Suppressor macrophage treated with lipopolysaccharide for 1 hour (primary cell): ENCODE measurements at places on chromosomes 1 and 21.

DNA sequence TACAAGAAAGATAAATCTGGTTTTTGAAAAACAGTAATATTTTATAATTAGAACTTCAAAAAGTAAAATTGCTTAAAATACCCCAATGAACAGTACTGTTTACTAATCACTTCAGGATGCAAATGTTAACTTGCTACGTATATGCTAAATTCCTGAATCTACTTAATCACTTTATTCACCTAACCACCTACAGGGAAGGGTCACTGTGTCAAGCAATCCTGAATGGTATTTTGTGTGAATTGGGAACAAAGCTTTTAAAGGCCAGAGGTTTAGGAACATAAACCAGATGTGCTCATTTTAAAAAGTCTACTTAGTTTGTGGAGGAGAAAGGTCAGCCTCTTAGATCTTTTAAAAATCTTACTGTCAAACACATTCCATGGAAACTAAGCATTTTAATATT lies 1143.0 kb upstream of the ADGRL2 start:
- DNase-seq: no peak

DNA sequence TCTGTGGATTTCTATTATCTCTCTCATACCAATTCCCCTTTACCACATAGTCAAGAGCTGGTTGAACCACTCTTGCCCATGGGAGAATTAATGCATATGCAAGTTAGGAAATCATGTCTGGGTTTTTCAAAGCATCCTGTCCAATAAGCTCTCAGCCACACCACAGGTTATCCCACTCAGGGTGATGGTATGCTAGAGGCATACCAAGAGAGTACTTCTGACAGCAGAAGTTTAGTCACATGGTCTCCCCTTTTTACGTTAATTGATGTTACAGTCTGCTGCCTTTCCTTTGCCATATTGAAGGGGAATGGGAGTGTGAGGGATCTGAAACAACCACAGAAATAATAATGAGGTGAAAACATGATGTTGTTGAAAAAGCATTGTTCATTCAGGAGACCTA lies 135.8 kb upstream of the PBX1 start:
- no peak for DNase-seq

- DNase-seq: no peak
Measured at GRCh38 chr1:185229981-185230380, 73.0 kb downstream of the SWT1 start.

- DNase-seq: no peak
Measured at GRCh38 chr1:22936681-22937080, 36.0 kb downstream of the LACTBL1 start.

GRCh38 chr1:22139817-22140216 lies 3.1 kb downstream of the WNT4 start:
- DNase-seq: no peak

- peak; percentile 44 for DNase-seq
Measured at GRCh38 chr1:156673387-156674121, 3.7 kb downstream of the NES start.

DNA sequence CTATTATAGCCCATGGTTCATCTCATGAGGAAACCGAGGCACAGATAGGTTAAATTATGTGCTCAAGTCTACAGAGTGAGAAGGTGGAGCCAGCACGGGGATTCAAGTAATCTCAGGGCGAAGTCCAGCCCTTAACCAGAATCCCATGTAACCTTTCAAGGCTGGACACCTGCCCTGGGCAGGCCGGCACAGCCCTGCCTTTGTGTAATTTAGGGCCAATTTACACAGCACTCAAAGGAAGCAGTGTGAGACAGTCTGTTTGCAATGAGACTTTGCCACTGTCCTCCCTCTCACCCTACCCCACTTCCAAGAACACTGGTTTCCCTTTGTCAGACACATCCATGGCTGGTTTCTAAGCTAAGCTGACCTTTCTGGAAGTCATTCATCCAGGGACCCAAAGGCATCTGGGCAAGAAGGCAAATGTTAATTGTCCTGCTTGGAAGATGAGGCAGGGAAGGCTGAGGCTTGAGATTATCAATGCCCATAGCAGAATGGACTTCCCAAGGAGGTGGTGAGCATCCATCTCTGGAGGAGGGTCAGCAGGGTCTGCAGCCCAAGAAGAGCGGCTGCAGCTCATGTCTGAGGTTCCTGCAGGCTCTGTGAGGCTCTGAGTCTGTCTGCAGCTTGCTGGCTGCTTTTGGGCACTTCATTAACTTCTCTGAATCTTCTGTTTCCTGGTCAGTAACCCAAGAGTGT lies 159.2 kb downstream of the TRABD2B start:
- no peak for DNase-seq

GRCh38 chr1:244214009-244214967 lies 163.2 kb downstream of the ZBTB18 start:
- peak; percentile 45 for DNase-seq

DNA sequence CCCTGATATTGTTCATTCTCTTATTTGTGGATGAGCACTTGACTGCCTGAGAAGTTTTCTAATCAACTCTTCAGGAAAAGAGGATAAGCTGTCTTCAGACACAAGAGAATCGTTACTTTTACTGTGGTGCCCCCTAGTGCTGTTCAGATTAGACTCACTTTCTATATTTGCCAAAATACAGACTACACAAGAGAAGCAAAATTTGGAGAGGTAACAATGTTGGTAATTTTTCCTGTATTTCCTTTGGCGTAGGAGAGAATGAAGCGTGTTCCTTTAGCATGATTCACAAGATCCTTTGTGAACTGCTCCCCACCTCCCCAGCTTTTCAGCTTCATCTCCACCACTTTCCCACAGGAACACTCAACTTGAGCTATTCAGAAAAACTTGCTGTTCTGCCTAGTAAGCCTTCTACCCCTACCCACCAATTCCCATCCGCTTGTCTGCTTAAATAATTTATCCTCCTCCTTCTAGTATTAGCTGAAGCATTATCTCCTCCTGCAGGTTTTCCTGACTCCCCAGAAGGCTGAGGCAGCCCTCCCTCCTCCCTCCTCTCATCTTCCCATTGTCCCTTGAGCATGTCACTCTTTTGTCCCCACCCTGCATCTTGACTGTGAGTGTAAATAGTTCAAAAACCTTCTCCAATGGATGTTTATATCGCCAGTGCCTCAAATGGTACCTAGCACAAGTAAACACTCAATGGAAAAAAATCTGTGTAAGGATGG lies 4.5 kb downstream of the TNFSF4 start:
- DNase-seq: peak; percentile 77

- no peak for DNase-seq
Measured at GRCh38 chr1:206110161-206110560, 7.0 kb downstream of the AVPR1B start.

GRCh38 chr1:11948822-11949458 lies 14.4 kb downstream of the PLOD1 start:
- no peak for DNase-seq

DNA sequence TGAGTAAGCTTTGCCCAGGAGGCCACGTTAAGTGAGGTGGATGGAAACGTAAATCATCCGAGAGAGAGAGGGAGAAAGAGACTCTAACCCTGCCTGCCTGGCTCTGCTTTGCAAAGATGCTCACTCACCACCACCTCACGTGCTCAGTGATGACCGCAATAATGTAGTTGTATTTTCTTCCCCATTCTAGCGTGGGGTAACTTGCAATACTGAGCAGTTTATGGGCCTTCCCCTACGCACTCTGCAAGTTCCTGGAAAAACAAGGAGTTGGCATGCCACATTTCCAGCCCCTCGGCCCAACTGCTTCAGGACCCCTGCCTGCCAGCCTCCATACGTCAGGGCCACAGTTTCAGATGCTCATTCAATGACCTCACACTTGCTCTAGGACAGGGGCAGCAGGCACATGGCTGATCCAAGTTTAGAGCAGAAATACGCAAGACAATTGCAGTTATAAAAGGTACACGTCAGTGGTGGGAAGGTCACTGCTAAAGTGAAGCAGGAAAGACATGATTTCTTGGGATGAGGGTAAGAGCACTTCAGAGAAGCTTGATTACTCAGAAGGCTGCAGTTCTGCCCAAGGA lies 112.5 kb upstream of the RAB4A start:
- DNase-seq: peak; percentile 87

DNA sequence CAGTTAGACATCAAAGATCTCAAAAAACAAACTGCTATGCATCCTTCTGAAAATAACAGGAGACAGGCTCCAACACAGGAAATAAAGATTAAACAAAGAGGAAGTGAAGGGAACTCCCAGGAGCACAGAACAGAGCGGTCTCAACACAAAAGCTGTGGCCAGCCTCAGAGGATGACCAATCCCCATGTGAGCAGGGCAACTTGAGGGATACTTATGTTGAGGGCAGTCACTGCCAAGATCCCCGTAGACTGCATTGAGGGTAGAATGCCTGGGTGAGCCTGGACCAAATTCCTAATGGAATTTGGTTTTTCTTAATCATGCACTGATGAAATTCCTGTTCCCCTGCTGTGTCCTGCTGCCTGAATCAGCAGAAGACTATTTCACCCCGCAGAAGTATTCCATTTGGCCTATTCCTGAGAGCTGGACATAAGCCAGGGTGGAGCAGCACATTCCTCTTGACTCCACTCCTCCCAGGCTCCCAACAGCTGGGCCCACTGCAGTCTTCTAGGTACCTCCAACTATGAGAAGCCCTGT lies 49.0 kb downstream of the JAK1 start:
- DNase-seq: peak; percentile 96

DNA sequence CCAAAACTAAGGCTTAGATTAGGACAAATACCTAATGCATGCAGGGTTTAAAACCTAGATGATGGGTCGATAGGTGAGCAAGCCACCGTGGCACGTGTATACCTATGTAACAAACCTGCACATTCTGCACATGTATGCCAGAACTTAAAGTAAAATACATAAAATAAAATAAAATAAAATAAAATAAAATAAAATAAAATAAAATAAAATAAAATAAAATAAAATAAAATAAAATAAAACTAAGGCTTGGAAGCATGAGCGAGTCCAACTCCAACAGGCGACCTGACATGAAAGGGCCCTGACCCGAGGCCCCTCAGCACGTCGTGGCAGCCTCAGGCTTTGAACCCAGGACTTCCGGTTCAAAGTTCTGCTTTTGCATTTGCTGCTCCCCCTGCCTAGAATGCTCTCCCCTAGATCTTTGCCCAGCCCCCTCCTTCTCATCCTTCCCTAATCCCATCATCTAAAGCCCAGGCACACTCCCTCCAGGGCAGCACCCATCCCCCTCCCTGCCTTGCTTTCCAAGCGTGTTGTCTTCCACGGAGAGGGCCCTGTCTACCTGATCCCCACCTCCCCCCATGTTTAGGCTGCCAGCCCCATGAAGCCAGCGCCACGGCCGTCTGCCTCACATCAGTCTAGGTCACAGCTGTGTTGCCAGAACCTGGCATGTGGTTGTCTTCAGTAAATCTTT lies 64.3 kb downstream of the TAS1R2 start:
- no peak for DNase-seq

DNA sequence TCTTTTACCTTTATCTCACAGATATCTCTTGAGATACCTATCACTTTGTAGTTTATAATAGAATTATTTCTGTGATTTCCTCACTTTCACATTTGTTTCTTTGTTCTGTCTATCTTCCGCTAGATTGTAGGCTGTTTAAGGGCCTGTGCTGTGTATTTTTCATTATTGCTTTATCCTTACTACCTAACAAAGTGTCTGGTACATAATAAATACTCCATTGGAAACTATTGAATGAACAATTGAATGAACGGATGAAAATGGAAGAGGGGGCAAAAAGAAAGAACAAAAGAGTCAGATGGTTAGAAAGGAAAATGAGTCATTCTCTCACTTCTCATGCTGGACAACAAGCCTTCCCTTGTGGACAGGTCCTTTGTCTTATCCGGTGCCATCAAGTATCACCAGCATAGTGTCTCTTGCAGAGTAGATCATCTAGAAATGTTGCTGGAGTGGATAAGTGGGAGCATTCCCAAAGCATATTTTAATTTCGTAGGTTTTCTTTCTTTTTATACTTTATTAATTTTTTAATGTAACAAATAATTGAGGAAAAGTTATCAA lies 159.8 kb downstream of the NEK7 start:
- no peak for DNase-seq

GRCh38 chr21:27213303-27213702 lies 246.4 kb upstream of the ADAMTS5 start:
- DNase-seq: no peak

DNA sequence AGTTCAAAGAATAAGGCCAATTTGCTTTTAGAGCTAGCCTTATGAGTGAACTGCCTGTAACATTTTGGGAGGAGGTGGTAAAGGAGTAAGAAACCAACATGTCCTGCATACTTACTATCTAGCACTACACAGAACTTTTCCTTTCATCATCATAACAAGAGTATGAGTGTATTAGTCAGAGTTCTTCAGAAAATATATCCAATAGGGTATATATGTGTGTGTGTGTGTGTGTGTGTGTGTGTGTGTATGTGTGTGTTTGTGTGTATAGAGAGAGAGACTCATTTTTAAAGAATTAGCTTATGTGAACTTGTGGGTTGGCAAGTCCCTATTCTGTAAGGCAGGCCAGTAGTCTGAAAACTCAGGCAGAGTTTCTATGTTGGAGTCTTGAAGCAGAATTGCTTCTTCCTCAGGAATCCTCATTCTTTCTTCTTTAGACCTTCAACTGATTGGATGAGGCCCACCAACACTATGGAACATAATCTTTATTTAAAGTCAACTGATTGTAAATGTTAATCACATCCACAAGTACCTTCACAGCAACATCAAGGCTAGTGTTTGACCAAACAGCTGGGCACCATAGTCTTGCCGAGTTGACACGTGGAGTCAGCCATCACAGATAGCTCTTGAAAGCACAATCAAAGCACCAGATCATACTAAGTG lies 121.9 kb downstream of the CYYR1 start:
- DNase-seq: no peak

GRCh38 chr1:231423648-231424047 lies 1.6 kb upstream of the EGLN1 start:
- no peak for DNase-seq

DNA sequence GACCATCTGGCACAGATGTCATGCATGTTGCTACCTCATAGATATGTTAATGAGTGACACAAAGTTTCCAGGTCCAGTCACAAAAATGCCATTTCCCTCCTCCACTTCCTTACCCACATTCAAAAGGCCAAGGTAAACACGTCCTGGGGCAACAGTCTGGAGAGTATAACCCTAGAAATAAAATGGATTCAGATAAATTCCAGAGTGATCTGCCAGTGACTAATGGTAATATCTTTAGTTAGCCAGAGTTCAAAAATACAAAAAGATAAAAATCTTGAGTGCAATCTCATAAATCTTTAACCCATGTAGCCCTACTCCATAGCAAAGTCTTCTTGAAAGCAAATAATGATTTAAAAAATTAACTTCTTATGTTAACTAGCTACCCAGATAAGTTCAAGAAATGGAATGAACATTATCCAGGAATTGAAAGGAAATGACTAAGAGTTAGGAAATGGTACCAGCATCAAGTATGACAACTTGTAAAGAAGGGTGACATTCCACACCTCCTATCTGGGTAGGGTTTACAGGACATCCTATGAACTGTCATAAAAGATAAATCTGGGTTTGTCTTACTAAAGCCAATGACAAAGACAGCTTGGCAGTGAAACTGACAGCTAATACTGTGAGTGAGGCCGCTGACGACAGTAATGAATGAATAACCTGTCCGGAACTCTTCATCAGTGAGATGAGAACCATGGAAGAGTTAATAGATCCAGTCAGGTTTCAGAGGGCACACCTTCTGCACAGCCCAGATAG lies 18.1 kb downstream of the RGS2 start:
- no peak for DNase-seq

- no peak for DNase-seq
Measured at GRCh38 chr1:172005856-172006255, 164.6 kb downstream of the DNM3 start.
